ENCODE measurements at places on chromosomes 11 and 22. TPM values are rescaled to one million over a fixed set of nuclear protein-coding genes. Genes with fewer than 3 reads are reported as not detected.
A peak's percentile ranks its signal among the peaks of the same experiment; 100 is the strongest.

DNA sequence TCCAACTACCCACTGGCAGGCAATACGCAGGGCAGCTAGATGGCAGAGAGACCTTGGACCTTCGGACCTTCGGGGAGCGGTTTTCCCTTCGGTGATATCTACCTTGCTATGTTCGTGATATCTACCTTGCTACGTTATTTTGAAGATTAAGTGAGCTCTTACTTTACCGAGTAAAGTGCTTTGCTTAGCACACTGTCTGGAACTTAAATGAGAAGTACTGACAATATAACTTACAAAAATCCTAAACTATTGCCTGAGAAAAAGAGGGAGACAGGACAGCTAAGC is 1.0 kb upstream of the PRDM10 start:
- peak overlapping the region; percentile 14 for H3K4me3 ChIP-seq
- H3K27me3 ChIP-seq: no peaks in the 10 kb centered on the region
- H3K4me1 ChIP-seq: peaks cover 10% of the 10 kb centered on the region
- H3K27ac ChIP-seq: peak overlapping the region; percentile 99
- H3K36me3 ChIP-seq: no peaks in the 10 kb centered on the region

GRCh38 chr22:23530106-23530505 is 50.0 kb downstream of the IGLL1 start:
- no peak for DNase-seq
- H3K27me3 ChIP-seq: no peaks in the 10 kb centered on the region
- no peaks in the 10 kb centered on the region for H3K36me3 ChIP-seq

GRCh38 chr22:45777046-45777851 is 105.6 kb downstream of the ATXN10 start:
- H3K27me3 ChIP-seq: no peaks in the 10 kb centered on the region
- no peak for DNase-seq
- H3K36me3 ChIP-seq: peaks cover 8% of the 10 kb centered on the region
- H3K27ac ChIP-seq: no peak overlapping the region
- H3K4me3 ChIP-seq: no peak overlapping the region
- peaks cover 1% of the 10 kb centered on the region for H3K4me1 ChIP-seq

Gene FXYD2
- 6.9 TPM for total RNA-seq

Gene OR52J3
- total RNA-seq: not detected

Gene RAG1
- 2.3 TPM for total RNA-seq

Gene CD6
- total RNA-seq: 3.1 TPM
